ENCODE measurements at places on chromosomes 1 and 21.

DNA sequence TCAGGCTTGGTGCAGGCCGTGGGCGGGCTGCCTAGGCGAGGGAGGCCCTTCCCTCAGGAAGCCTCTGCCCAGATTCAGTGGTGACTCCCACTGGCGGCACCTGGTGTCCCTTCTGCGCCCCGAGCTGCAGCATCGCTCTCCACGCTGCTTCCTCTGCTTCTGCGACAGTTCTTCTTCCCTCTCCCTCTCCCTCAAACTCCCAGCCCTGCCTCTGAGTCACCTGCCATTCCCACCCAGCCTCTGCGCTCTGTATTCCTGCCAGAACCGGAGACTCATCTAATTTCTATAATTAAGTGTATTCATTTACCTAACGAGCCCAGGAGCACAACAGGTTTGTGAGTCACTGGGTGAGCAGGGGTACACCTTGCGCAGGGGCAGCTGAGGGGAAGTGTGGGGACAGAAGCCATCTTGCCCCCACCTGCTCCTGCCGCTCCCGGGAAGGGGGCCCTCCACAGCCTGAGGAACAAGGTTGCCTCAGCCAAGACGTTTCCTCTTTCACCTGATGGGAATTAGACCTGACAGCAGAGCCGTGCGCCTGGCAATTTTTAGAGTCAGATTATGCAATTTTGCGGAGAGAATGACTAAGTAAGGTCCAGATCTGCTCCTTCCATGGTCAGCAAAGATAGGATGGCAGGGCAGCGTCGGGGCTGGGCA is 19.4 kb downstream of the KCNC4 start:
- DNase-seq = no peak

GRCh38 chr1:177164380-177165068 is at the start of gene ASTN1:
Gene ASTN1 (minus strand): TSS chr1:177164712. CDS start chr1:177164676, 36 bp downstream.
- DNase-seq = no peak

GRCh38 chr1:203147376-203147775 is 19.9 kb downstream of the ADORA1 start:
- DNase-seq = no peak

- no peak for DNase-seq
Observed at GRCh38 chr1:3545363-3546047, 65.8 kb downstream of the MEGF6 start.

DNA sequence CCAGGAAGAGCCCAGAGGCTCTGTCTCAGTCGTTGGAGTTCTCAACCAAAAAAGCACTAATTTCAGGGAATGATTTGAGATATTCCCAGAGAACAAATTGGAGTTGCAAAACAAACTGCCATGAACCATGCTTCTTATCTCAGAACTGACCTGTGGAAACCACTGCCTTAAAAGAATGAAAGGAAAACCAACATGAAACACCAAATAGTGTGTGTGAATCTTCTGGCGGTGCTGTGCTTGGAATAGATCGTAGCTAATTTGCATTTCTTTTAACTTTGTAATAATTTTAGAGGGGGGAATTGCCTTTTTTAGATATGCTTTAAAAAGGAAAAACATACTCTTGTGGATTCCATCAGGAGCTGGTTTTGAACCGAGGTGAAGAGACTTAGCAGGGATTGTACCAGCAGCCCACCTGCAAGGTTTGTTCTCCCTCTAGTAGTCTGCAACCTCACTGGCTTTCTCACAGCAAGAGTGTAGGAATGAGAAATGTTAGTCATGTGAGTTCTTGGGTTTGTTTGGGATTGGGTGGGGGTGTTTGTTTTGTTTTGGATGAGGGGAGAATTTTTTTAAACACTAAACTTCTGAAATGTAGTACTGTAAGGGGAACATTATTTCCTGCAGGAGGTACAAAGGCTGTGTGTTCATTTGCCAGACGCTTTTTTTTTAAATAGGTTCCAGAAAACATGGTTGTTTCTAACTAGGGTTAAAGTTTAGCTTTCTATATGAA is 45.7 kb upstream of the ANGPTL1 start:
- no peak for DNase-seq
